NCI-H2081 treated with DMSO at 0.1 percent for 48 hours (cell line): ENCODE measurements at places on chromosomes 3 and 15.

DNA sequence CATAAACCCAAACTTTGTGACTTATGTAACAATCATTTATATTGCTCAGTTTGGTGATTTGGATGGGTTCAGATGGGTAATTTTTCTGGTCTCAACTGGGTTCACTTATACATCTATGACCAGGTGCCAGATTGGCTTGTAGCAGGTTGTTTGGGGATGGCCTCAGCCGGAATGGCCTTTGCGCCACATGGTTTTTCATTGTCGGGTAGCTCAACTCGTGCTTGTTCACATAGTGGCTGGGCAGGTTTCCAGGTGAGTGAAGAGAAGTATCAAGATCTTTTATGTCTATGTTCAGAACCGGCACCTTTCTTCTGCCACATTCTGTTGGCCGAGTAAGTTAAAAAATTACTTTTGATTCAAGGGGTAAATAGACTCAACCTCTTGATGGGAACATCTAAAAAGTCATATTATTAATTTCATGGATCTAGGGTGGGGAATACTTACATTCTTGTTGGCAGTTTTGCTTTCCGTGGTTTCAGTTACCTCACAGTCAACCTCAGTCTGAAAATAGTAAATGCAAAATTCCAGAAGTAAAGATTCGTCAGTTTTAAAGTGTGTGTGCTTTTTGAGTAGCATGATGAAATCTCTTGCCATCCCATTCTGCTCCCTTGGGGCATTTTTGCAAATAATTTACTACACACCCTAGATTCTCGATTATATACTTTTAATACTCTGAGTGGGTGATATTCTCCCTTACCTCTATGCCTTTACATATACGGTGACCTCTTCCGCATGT, 745.7 kb upstream of the CCDC54 start:
- no peak for DNase-seq

GRCh38 chr15:37789397-37789786, 145.0 kb upstream of the TMCO5A start:
- no peak for DNase-seq

GRCh38 chr3:158420654-158421396, 150.2 kb upstream of the MLF1 start:
- no peak for DNase-seq

GRCh38 chr3:32698506-32698905, 13.5 kb downstream of the CNOT10 start:
- DNase-seq: no peak

DNA sequence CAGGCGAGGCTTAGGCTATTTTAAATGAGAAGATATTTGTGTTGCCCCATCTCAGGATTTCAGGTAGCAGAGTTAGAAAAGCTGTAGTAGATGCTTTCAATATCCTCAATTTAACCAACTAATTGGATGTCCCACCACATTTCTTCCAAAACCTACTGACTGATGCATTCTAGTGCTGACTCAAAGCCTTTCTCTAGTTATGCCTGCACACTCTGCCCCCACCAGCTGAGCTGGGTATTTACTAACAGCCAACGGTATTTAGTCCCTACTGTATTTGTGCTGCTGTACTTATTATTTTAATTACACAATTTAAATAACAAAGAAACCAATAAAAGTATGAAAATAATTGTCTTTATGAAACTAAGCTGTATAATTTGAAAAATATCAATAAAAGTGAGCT, 139.5 kb downstream of the OSBPL10 start:
- no peak for DNase-seq

DNA sequence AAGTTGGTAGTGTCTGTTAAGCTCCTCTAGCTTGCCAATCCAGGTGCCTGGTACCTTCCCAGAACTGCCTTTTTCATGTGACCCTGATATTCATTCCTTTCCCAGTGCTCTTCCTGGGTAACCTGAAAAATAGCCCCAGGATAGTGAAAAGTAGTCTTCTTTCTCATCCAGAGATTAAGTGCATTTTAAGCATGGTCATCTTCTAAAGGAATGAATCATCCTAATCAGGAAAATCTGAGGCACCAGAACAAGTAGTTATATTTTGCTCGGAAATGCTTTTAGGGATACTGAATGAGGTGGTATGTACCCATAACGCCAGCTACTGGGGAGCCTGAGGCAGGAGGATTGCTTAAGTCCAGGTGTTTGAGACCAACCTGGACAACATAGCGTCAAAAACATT, 23.1 kb upstream of the PDCD6IP start:
- no peak for DNase-seq

GRCh38 chr3:26920646-26921478, 298.3 kb downstream of the LRRC3B start:
- no peak for DNase-seq

GRCh38 chr3:104206925-104207324, 1159.8 kb upstream of the ALCAM start:
- DNase-seq: peak; percentile 71

- no peak for DNase-seq
Measured at GRCh38 chr3:7381741-7382140, 520.8 kb downstream of the GRM7 start.

GRCh38 chr3:50317300-50317699, 5.2 kb downstream of the HYAL2 start:
- DNase-seq: no peak

GRCh38 chr3:58532794-58533220, 4.2 kb downstream of the ACOX2 start:
- DNase-seq: no peak

DNA sequence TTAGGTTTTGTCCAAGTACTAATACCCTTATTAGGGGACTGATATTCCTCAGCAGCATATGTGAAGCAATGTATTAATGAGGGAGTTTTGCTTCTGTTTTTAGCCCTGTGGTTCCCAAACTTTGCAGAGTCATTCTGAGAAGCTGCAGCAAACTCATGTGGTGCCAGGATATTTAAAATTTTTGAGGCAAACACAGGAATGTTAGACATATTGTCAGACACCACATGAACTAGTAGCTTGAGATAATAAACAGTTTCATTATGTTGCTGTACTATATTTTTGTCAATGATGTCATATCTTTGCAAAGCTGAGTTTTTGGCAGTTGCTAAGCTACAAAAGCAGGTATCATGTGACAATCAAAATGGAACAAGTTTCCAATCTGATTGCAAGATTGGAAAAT, 36.6 kb downstream of the ATP6V1A start:
- DNase-seq: no peak

GRCh38 chr3:188174317-188175044, 20.5 kb downstream of the LPP start:
- no peak for DNase-seq

GRCh38 chr3:103899328-103899727, 1464.5 kb downstream of the ZPLD1 start:
- no peak for DNase-seq

DNA sequence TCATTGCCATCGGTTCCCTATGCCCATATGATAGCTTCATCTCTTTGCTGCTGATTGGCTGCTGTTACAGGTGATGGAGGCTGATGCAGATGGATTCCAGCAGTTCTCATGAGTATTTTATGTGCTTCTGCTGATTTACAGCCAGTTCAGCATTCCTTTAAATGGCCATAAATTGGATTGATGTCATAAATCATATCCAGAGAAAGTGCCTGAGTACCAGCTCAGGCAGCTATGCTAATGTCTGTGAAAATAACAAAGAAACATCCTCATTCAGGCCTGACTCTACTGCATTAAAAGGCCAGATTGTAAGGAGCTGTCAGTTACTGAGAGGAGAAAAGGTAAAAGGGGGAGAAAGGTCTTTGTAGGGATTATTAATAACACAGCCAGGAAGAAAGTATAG, 756.8 kb downstream of the IGSF11 start:
- no peak for DNase-seq

DNA sequence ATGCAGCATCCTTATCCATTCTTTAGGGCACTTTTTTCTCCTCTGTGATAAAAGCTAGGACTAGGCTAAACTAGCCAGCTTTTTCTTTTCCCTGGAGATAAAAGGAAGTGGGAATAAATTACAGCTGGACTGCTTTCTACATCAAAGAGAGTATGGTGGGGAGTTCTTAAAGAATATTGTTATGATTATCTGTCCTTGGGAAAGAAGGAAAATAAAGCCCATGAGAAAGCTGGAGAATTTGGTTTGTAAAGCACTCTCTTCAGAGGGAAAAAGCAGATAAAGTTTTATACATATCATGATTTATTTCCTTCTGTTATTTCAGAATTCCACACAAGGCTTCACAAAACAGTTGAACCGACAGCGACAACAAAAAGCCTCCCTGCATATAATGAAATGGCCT, 923.0 kb downstream of the DIPK2A start:
- DNase-seq: no peak

DNA sequence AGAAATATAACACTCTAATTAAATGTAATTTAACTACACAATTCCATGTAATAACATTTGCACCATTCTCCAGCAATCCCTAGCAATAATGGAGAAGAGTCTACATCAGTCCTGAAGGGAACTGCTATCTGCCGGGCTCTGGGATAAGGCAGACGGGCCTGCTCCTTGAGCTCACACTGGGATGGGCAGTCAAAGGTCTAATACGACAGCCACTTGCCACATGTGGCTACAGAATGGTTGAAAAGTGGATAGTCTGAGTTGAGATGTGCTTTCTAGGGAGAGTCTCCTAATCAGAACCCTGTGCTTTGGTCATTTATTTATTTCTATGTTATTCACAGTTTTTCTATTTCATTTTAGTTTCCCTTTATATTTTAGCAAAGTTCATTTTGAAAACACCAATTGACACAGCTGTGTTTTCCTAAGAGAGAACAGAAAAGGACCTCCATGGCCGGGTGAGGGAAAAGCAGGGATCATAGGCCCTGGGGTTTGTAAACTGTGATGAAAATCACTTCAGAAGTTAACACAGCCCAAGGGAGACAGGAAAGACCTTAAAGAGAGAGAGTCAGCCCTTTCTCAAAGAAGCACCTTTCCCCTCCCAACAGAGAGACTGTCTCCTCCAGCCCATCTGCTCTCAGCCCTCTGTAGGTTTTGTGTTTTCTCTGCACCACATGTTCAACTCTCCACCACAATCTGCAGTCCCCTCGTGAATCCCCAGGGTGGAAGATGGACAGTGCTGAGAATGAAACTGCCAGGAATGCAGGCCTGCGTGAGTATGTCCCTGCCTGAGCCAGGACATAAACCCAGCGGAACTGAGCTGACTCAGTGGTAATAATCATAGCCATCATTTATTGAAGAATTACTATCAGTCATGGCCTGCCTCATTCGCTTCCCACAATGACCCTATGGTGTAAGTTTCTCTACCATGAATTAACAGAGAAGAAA, 11.6 kb downstream of the FSIP1 start:
- no peak for DNase-seq

GRCh38 chr3:163768048-163768447, 1310.2 kb downstream of the SI start:
- no peak for DNase-seq

DNA sequence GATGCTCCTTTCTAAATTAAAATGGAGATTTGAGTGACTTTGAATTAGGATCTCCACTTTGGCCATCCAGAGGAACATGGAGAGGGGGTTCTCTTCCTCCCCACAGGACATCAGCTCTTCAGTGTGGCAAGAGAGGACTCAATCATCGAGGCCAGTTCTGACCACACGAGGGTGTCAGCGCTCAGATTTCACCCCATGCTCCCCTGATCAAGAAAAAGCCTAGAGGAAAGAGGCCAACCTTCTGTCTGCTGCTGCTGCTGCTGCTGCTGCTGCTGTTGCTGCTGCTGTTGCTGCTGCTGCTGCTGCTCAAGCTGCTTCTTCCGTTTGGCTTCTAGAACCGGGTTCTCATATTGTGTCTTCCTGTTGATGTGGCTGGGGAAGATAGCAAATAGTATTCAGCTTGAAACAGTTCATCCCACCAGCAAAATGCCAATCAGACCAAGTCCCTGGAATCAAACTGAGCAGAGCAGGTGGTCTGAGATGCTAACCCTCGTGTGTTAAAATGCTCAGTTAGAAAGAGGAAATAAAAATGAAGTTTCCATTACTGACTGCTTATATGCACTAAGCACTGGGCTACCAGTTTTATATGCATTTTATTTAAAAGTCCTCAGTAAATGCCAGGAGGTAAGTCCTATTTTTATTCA, 599.0 kb downstream of the MAGI1 start:
- no peak for DNase-seq

DNA sequence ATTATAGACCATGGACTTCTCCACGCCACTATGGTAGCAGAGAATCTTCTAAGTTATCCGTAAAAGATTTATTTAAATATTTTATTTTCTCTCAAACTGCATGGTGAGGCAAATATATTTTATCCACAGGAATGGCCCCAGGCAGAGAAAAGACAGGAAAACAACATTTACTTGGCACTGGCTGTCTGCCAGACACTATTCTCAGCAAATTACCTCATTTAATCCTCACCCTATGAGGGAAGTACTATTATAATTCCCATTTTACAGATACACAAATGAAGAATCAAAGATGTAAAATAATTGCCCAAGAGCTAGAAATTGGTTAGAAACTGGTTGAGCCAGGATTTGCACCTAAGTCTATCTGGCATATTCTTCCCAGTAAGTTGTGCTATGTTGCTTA, 361.4 kb upstream of the IL12A start:
- peak; percentile 60 for DNase-seq

GRCh38 chr3:46668116-46668515, 25.4 kb downstream of the ALS2CL start:
- DNase-seq: no peak

- no peak for DNase-seq
Measured at GRCh38 chr3:183664913-183665381, 29.5 kb downstream of the KLHL24 start.

DNA sequence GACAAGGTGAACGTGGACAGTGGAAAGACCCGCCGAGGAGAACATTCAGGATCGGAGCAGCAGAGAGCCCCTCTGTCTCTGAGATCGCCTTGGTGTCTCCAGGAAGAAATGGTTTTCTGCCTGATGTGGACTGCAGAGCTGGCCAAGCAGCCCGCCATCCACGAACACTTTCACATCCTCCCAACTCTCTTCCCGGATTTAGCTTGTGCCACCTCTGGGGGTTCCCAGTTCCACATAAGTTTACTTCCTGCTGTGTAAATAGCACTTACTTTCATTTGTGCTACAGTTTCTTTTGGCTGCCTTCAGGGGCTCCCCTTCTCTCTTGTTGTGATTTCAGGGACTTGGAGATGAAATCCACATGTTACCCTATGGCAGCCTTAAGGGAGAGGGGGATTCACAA, 48.4 kb downstream of the SEMA5B start:
- DNase-seq: no peak

GRCh38 chr3:185207931-185208746, 45.7 kb downstream of the EHHADH start:
- DNase-seq: no peak

GRCh38 chr3:107931326-107931725, 159.5 kb downstream of the CD47 start:
- DNase-seq: no peak

- no peak for DNase-seq
Measured at GRCh38 chr3:40299130-40299720, 10.3 kb upstream of the EIF1B start.

- DNase-seq: no peak
Measured at GRCh38 chr3:8757551-8758518, 11.6 kb downstream of the OXTR start.

DNA sequence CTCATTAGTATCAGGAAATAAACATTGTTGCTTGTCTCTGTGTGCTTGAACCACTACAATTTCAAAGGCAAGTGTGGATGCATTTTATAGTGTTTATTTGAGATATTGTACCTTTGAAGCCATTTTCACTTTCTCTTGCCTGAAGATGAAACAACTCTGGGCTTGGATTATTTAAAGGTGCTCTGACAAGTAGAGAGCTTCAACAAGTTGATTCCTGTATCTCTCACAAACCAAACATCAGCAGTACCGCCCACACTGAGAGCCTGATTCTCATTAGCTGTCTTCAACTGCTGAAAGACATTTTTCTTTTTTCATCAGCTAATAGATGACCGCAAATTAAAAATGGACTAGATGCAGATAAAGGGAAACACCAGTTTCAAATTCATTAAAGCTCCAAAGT, 806 bp upstream of the CERS3 start:
- no peak for DNase-seq

GRCh38 chr3:101886626-101887025, 37.3 kb downstream of the NFKBIZ start:
- no peak for DNase-seq
